ENCODE measurements at places on chromosomes 6 and 20. TPM values are rescaled to one million over a fixed set of nuclear protein-coding genes. Genes with fewer than 3 reads are reported as not detected.

DNA sequence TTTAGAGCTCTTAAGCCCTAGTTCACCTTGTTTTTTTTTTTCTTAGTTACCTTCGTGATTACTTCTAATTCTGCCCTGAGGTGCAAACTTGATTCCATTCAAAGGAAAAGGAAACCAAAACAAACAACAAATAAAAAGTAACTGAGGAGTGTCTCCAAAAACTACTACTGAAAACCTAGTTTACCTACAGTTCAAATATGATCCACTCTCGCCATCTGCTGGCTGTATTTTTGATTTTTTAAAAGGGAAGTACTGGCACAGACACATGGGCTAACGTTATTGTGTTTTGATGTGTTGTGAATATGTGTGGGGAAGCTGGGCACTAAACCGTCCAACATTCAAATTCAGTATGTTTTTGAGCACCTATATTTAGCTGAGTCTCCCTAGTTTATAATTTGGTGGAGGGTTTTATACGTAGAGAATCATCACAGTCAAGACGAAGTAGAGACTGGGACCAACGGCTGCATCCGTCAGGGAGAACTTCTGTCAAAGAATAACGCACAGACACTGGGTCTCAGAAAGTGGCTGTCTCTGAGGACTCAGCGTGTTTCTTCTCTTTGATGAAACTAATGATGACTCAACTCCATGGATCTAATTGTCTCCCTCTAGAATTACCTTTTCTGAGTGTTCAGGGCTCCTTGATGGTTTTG is 373.5 kb upstream of the BTBD3 start:
- peak; percentile 87 for DNase-seq

GRCh38 chr6:133240511-133241085 is 559 bp upstream of the EYA4 start:
- DNase-seq = no peak

Gene NFATC2
- 22.5 TPM for total RNA-seq

DNA sequence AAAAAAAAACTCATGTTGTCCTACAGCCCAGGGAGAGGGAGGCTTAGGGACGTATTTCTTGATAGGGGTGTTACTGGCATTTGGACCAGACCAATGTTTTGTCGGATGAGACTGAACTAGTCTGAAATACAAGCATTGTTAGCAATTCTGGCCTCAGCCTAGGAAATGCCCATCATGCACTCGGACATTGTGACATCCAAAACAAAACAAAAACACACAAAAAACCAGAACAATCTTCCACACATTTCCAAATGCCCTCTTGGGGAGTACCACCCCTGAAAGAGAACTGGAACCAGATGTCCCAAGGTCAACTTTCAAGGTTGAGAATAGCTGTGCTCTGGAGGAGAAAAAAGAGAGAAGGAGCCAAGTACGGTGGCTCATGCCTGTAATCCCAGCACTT is 299.1 kb upstream of the JARID2 start:
- DNase-seq = no peak

- no peak for DNase-seq
Observed at GRCh38 chr6:36319436-36319762, 17.3 kb downstream of the BNIP5 start.

Gene MLN
- total RNA-seq = not detected

- DNase-seq = no peak
Observed at GRCh38 chr6:82257088-82257774, 9.7 kb upstream of the IBTK start.

DNA sequence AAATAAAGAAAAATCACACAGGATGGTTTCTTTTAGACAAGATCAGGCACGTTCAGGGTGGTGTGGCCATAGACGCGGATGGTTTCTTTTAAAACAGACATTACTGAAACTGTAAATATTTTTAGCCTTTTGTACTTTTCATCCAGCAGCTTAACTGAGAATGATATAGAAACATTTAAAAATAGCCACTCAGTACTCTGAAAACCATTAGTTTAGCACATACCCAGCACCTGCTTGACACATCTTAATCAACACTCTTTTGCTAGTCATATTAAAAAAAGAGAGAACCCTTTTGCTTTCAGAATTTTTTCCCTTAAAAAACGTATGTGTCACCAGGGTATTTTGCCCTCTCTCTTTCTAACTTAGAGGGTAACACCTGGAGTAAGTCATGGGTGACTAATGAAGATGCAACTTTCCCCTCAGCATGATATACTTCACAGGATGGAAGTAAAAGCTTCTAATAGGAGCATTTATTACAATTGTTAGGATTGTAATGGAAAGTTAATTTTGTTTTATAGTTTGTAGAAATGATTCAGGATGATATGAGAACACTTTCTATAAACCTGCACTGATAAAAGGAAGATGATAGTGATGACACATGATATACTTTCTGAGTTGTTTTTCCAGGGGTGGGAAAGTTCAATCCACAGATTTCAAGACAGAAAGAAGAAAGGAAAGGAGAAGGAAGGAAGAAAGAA is 45.2 kb downstream of the BACH2 start:
- no peak for DNase-seq

DNA sequence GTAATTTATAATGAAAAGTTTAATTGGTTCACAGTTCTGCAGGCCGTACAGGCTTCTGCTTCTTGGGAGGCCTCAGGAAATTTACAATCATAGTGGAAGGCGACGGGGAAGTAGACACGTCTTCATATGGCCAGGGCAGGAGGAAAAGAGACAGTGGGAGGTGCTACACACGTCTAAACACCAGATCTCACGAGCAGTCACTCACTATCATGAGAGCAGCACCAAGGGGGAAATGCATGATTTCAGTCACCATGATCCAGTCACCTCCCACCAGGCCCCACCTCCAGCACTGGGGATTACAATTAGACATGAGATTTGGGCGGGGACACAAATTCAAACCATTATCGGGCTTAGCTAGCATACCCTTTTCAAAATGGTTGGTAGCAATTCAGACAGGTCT is 41.2 kb downstream of the EIF2S2 start:
- no peak for DNase-seq

DNA sequence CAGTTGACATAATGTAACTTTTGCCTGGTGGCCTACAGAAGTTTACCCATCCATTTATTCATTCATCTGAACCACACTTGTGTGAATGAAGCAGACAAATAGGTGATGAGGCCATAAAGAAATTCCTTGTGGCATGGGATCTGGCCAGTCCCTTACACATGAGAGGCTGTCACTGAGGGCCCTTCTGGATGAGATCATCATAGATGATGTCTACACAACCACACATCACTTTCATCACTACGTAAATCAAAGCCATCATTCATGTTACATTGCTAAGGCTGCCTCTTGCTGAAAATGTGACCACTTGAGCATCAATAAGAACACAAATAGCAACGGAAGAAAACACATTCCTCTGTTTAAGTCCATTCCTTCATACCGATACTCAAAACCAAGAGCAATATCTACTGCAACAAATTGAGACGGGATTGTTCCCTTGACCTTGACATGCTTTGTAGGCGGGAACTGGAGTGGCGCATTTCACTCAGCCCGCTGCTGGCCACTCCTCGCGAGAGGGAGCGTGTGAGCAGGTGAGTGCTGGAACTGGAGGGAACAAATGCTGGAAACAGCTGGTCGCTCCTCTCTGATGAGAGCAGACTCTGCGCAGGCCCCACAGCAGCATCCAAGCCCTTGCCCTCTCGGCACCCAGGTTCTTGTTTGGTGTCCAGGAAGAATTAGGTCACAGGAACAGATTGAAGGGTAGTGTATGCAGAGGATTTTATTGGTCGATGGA is 49.3 kb downstream of the FAM50B start:
- DNase-seq = no peak

DNA sequence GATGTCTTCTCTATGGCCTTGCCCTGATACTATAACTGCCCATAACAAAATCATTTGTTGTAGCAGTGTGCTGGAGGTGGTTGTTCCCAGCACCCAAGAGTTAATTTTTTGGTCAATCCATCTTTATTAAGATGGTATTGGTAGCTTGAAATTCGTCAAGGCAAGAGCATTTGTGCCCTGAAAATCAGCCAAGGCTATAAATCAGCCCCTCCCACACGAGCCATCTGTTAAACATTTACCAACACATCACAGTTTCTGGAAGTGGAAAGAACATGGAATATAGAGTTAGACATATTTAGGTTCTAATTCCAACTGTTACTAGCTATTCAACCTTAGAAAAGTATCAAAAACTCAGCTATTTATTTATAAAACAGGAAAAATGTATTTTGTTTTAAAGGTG is 888.4 kb upstream of the GJE1 start:
- no peak for DNase-seq

GRCh38 chr6:1405221-1405620 is 15.8 kb downstream of the FOXF2 start:
- DNase-seq = no peak

DNA sequence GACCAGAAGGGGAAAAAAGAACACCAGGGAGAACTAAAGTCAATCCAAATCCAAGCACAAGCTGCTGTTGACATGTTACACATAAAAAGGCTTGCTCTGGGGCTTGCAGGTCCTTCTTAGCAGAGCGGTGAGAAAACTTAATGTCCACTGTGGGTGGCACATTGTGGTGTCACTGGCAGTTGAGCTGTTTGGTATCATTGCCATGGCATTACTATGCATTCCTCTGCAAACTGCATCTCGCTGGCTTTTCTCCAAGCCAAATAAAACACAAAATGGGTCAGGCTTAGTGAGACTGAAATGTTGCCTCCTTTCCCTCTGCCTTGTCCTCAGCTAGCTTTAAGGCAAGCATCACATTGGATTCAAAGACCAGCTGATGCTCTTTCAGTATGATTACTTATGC is 40.9 kb downstream of the LY86 start:
- DNase-seq = no peak

- DNase-seq = no peak
Observed at GRCh38 chr6:143400258-143401067, 50.0 kb downstream of the ADAT2 start.

Gene MEA1
- total RNA-seq = 51.7 TPM

- no peak for DNase-seq
Observed at GRCh38 chr20:50932691-50933280, 1.5 kb upstream of the ADNP start.

Gene SPDEF
- not detected for total RNA-seq

DNA sequence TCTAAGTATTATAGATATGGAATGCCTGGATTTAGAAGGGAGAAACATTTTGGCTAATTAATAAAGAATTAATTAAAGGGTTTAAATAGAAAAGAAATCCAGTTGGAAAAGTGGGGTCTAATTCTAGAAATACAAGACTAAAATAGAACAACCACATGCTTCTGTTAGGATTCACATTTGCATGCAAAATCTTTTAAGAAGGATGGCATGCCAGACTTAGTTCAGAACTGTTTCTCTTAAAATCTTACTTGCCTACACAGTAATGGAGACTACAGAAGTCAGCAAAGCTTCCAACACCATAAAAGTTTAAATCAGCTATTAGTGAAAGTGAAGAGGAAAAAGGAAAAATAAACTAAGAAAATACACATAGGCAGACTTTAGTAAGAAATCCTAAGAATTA is 32.7 kb upstream of the KATNA1 start:
- peak; percentile 50 for DNase-seq

Gene RAET1E
- total RNA-seq = not detected

DNA sequence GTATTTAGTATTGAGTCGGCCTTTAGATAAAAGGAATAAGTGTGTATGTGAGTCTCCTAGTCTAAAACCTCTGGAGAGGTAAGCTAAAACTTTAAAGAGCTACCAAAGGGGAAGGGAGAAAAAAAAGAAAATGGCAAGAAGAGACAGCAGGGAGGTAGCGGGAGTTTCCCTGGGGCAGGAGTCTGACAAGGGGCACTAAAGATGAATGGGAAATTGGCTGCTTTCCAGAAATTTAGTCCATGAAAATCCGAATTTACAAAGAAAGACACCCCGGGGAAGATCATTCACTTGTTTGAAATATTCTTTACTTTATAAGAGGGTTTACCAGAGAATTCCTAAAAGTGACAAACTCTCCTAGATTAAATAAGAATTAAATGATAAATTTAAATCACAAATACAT is 19.3 kb downstream of the RMND1 start:
- DNase-seq = no peak
